Activated naive CD8-positive, alpha-beta T cell treated with anti-CD3 and anti-CD28 coated beads for 36 hours (primary cell): ENCODE measurements at places on chromosomes 1 and 21. TPM values are rescaled to one million over a fixed set of nuclear protein-coding genes. Genes with fewer than 3 reads are reported as not detected.
A peak's percentile ranks its signal among the peaks of the same experiment; 100 is the strongest.

Gene SPOCD1
- not detected for total RNA-seq

Gene DNASE2B
- not detected for total RNA-seq

DNA sequence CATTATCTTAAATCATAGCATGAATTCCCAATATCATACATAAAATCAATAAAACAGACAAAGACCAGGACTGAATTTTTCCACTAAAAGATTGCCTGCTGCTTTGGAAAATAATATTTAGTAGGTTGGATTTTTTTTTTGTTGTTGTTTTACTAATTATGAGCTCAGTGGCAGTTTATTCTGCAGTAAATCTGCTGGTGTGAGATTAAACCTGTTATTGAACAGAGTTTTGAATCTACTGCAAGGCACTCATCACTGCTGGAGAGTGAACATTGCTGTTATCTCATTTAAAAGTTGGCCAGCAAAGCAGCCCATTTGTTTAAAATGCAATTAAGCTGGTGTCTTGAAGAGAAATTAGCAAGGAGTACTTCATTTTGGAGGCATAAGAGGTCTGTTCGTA is 986.1 kb downstream of the ADGRL2 start:
- no peak for DNase-seq
- H3K27me3 ChIP-seq, result peaks cover 4% of the 10 kb centered on the region

Gene GUCA2B
- not detected for total RNA-seq

Gene MYOG
- not detected for total RNA-seq

Gene AKR7A2
- 37.4 TPM for total RNA-seq

DNA sequence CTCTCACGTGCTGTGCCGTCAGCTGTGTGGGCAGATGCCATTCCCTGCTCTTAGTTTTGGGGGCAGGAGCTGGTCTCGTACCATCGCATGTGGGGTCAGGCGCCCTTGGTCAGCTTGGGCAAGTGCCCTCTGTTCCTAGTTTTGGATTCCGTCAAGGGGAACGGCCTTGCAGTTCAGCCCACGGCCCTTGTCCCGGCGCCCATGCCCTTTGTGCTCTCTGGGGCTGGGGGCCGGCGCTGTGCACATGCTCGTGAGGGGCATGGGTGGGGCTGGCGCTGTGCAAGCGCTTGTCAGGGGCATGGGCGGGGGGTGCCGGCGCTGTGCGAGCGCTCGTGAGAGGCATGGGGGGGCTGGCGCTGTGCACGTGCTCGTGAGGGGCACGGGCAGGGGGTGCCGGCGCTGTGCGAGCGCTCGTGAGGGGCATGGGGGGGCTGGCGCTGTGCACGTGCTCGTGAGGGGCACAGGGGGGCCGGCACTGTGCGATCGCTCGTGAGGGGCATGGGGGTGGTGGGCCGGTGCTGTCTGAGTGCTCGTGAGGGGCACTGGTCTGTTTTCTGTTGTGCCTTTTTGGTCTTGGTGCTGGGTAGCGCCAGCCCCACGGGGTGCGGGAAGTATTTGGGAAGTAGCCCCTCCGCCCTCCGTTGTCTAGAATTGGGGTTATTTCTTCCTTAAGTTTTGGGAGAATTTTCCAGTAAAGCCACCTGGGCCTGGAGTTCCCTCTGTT is 29.5 kb upstream of the DIP2A start:
- H3K4me3 ChIP-seq, result no peak overlapping the region
- no peak for DNase-seq
- H3K27ac ChIP-seq, result no peak overlapping the region
- peaks cover 17% of the 10 kb centered on the region for H3K4me1 ChIP-seq
- H3K27me3 ChIP-seq, result no peaks in the 10 kb centered on the region

DNA sequence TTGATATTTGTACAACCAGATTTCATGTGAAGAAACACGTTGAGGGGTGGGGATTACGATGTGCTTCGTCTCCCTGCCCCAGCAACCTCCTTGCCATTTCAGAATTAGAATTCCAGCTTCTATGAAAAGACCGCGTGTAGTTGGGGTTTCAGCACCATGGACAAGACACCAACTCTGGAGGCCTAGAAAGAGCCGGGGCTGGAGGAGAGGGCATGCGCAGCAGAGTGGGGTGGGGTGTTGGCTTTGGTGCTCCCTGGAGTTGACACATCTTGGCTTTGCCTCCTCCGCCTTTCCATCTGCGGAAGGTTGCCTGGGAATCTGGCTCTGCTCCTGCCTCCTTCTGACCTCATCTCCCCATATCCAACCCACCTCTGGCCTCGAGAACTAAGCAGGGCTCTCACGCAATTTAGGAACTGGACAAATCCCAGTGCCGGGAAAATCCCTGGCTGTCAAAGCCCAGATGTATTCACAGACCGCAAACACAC is 11.8 kb downstream of the HTR6 start:
- H3K4me1 ChIP-seq, result no peaks in the 10 kb centered on the region
- peak; percentile 23 for DNase-seq
- no peaks in the 10 kb centered on the region for H3K36me3 ChIP-seq
- no peak overlapping the region for H3K4me3 ChIP-seq

Gene KCNK2
- not detected for total RNA-seq

DNA sequence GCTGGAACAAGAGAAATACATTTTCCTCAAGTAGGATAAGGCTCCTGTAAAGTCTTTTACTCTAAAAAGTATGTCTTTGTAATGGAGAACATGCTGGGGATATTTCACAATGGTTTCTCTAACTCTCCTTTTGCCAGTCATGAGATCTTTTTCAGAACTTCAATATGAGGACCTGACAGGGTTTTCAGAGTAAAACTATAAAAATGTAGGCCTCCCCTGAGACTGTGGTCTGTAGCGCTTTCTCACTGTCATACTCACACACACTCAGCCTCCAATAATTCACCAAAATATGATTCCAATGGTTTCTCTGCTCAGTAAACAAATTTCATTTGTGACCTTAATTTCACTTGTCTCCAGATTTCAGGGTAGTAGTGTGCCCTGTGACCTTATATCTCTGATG is 440.1 kb upstream of the PTBP2 start:
- H3K36me3 ChIP-seq, result no peaks in the 10 kb centered on the region
- no peak overlapping the region for H3K4me3 ChIP-seq
- H3K27me3 ChIP-seq, result no peaks in the 10 kb centered on the region

DNA sequence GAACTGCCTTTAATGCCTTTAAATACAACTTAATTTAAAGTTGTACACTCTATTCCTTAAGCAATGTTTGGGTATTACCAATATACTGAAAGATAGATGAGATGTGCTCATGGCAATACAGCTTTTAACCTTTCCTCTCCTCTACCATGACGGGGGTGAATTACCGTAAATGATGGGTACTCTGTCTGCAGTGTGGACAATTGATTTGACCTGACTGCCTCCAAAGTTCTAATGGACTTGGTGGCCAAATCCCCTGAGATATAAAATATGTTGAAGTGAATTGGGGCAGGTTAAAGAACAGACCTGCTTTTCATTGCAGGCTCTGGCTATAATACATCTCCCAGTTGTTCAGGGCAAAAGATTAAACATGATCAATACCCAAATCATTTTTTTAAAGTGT is 367.4 kb upstream of the NR5A2 start:
- H3K4me3 ChIP-seq, result no peak overlapping the region
- no peak for DNase-seq
- no peaks in the 10 kb centered on the region for H3K4me1 ChIP-seq
- H3K36me3 ChIP-seq, result no peaks in the 10 kb centered on the region
- H3K27me3 ChIP-seq, result peaks cover 27% of the 10 kb centered on the region

DNA sequence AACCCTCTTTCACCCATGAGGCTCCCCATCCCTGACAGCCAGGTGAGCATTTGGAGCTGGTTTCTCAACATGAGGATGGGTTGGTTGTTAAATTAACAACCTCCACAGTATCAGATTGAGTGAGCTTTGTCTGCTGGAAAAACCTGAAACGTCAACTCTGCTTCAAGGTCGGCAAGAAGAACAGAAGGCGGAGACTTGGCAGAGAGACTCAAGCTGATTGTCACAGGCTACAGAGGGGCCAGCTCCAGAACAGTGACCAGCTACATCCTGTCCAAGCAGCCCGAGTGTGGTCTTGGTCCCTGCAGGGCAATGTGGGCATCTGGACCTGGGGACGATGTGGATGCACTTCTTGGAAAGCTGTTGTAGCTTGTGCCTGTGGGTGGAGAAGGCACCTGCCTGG is 36.6 kb upstream of the TMEM51 start:
- no peak overlapping the region for H3K27ac ChIP-seq
- no peak for DNase-seq
- H3K27me3 ChIP-seq, result peaks cover 9% of the 10 kb centered on the region
- H3K36me3 ChIP-seq, result no peaks in the 10 kb centered on the region
- H3K4me3 ChIP-seq, result no peak overlapping the region
- H3K4me1 ChIP-seq, result peaks cover 5% of the 10 kb centered on the region

GRCh38 chr1:12097321-12097720 is 34.2 kb downstream of the TNFRSF8 start:
- no peaks in the 10 kb centered on the region for H3K27me3 ChIP-seq
- H3K4me3 ChIP-seq, result no peak overlapping the region
- H3K4me1 ChIP-seq, result no peaks in the 10 kb centered on the region
- H3K27ac ChIP-seq, result no peak overlapping the region

DNA sequence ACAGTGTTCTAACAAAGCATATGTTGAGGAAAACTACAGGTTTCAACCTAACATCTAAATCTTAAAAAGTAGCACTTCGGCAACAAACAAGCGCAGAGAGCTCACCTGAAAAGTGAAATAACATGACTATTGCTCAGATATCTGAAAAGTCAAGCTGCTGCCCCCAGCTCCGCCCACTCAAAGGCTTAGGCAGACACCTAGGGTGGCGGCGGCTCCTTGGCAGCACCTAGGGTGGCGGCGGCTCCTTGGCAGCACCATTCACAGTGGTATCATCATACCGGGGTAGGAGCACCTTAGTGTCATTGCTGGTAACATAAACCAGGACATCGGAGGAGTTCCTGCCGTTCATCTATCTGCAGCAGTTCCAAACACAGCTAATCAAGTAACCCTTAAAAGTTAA is 4.2 kb upstream of the S100A12 start:
- DNase-seq, result no peak
- H3K27me3 ChIP-seq, result peaks cover 25% of the 10 kb centered on the region
- H3K27ac ChIP-seq, result no peak overlapping the region
- H3K4me1 ChIP-seq, result no peaks in the 10 kb centered on the region
- no peaks in the 10 kb centered on the region for H3K36me3 ChIP-seq
- no peak overlapping the region for H3K4me3 ChIP-seq

- H3K4me1 ChIP-seq, result no peaks in the 10 kb centered on the region
- no peak overlapping the region for H3K27ac ChIP-seq
- H3K36me3 ChIP-seq, result no peaks in the 10 kb centered on the region
- no peaks in the 10 kb centered on the region for H3K27me3 ChIP-seq
- no peak overlapping the region for H3K4me3 ChIP-seq
- no peak for DNase-seq
Measured at GRCh38 chr1:237134929-237135328, 92.9 kb downstream of the RYR2 start.

DNA sequence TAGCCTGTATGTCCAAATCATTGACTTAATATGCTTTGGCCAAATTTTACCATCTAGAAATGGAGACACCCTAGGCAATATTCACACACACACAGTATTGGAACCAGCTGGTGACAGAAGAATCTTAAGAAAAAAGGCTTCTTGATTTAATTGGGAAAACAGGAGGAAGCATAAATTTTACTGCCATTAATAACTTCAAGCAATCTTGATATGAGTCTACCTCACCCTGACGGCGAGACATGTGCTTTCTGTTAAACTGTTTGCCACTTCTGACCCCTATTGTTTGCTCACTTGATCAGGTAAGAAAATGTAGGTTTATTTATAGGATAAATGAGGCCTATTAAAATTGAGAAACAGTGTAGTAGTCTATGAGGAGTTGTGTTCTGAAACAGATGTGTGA is 73.2 kb downstream of the KIFAP3 start:
- no peaks in the 10 kb centered on the region for H3K27me3 ChIP-seq
- peaks cover under 1% of the 10 kb centered on the region for H3K4me1 ChIP-seq
- H3K36me3 ChIP-seq, result no peaks in the 10 kb centered on the region
- DNase-seq, result no peak

DNA sequence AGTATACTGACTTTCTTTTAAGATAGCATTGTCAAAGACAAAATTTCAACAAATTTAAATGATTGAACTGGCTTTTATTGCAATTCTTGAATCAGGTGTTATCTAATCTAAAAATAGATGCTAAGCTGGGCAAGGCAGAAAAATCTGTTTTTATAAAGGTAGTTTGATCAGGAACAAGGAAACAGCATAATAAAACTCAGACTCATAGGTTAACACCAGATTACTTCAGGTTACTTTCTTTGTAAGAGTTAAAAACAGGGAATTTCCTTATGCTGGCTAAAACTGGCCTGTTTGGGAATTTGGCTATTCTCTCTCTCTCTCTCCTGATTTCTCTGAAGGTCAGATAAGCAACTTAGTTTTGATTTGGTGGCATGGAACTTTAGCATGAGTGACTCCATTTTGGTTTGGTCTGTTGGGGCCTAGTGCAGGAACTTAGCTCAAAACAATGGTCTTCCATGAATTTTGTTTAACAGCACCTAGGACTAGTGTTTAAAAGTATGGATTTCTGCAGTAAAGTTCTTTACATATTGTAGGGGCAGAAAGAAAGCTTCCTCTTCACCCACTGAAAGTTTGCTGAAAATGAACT is 24.2 kb upstream of the IVNS1ABP start:
- DNase-seq, result no peak
- no peak overlapping the region for H3K27ac ChIP-seq
- peaks cover 35% of the 10 kb centered on the region for H3K4me1 ChIP-seq
- no peaks in the 10 kb centered on the region for H3K27me3 ChIP-seq
- peaks cover 12% of the 10 kb centered on the region for H3K36me3 ChIP-seq

Gene CCDC17
- 1.1 TPM for total RNA-seq

DNA sequence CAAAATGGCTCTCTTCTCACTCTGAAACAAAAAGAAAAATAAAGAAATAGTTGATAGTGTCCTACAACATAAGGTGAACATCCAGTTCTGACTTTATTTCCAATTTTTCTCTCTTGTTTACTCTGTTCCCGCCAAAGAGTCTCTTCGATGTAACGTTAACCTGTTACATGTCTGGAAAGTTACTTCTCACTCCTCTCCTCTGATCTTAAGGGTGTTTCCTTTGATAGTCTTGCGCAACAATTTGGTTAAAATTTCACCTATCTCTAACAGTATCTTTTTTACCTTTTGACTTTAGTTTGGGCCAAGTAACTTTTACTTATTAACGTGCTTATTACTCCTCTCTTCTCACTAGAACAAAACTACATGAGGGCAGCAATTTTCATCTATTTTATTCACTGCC is 1450.2 kb downstream of the BRINP3 start:
- no peaks in the 10 kb centered on the region for H3K36me3 ChIP-seq
- no peak overlapping the region for H3K4me3 ChIP-seq
- H3K4me1 ChIP-seq, result no peaks in the 10 kb centered on the region
- no peak overlapping the region for H3K27ac ChIP-seq
- H3K27me3 ChIP-seq, result no peaks in the 10 kb centered on the region

DNA sequence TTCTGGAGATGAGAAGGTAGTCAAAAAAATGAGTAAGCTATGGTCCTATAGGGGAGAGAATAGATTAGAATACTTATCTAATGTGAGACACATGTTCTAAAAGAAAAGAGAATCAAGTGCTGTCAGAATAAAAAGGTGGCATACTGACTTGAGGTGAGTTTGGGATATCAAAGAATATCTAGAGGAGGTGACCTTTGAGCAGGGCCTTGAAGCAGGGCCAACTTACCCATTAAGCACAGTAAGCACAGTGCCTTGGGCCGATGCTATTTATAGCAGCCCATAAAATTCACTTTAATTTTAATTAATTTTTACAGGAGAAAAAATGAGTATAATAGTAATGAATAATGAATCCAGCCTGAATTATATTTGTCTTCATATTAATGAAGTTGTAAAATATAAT is 92.2 kb downstream of the XPR1 start:
- H3K4me3 ChIP-seq, result no peak overlapping the region
- H3K4me1 ChIP-seq, result no peaks in the 10 kb centered on the region
- peaks cover 35% of the 10 kb centered on the region for H3K36me3 ChIP-seq

Gene ZNF683
- total RNA-seq, result 0.32 TPM

GRCh38 chr1:90127288-90127953 is 132.5 kb downstream of the ZNF326 start:
- no peak for DNase-seq
- no peak overlapping the region for H3K27ac ChIP-seq
- peaks cover 28% of the 10 kb centered on the region for H3K27me3 ChIP-seq
- no peak overlapping the region for H3K4me3 ChIP-seq
- peaks cover 5% of the 10 kb centered on the region for H3K4me1 ChIP-seq

Gene C1QB
- not detected for total RNA-seq

Gene KCNA2
- total RNA-seq, result 0.08 TPM
